ENCODE measurements at places on chromosomes 2 and 18. TPM values are rescaled to one million over a fixed set of nuclear protein-coding genes. Genes with fewer than 3 reads are reported as not detected.

The SLC30A3 gene
- not detected for total RNA-seq

The TMEM17 gene
- not detected for total RNA-seq

The SERPINB4 gene
- not detected for total RNA-seq

The MYCN gene
- 5.0 TPM for total RNA-seq

The CYS1 gene
- 1.6 TPM for total RNA-seq

GRCh38 chr2:144114760-144115159, 405.2 kb downstream of the ZEB2 start:
- no peaks in the 10 kb centered on the region for H3K36me3 ChIP-seq
- no peak overlapping the region for H3K4me3 ChIP-seq
- DNase-seq: no peak
- H3K27ac ChIP-seq: no peak overlapping the region
- H3K27me3 ChIP-seq: no peaks in the 10 kb centered on the region
- no peaks in the 10 kb centered on the region for H3K4me1 ChIP-seq

DNA sequence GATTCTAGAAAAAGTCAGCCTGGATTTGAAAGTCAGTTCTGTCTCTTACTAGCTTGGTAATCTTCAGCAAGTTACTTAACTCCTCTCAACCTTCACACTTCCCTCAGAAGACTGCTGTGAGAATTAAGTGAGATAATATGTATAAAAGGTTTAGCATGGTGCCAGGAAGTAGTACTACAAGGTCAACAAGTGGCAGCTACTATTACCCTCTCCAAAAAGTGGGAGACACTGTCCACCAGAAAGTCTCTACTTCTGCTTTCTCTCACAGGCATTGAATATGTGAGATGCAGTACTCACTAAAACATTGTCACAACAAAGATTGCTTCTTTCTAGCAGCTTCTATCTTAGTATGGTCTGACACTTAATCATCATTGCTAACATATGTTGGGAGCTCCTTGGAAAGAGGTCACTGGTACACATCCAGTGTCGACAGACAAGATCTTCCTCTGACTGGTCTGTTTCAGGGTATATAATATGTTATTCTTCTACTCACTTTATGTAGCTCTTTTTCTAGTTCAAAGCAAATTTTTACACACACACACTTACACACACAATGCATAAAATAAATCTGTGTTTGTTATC, 47.9 kb downstream of the DOCK10 start:
- no peaks in the 10 kb centered on the region for H3K4me1 ChIP-seq
- no peak overlapping the region for H3K4me3 ChIP-seq
- no peak for DNase-seq
- no peak overlapping the region for H3K27ac ChIP-seq
- no peaks in the 10 kb centered on the region for H3K36me3 ChIP-seq
- no peaks in the 10 kb centered on the region for H3K27me3 ChIP-seq

- H3K27me3 ChIP-seq: no peaks in the 10 kb centered on the region
- H3K4me1 ChIP-seq: no peaks in the 10 kb centered on the region
These were observed 99.2 kb downstream of the SMAD7 start for GRCh38 chr18:48851599-48851960.

DNA sequence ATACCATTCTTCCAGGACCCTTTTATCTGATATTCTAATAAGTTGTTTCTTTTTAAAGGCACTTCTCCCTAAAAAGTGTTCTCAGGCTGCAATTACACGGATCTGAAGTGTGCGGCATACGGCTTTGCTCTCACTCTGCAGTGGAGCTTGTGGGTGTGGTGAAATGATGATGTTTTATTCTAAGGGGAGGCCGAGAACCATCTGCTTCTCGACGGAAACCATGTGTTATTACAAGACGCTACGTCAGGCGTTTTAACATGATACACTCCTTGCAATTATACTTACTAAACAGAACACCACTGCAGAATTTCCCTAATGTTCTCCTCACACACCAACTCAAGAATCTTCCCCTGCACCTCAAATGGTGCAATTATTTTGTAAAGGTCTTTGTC, 34.9 kb upstream of the CTDP1 start:
- H3K4me1 ChIP-seq: peaks cover 6% of the 10 kb centered on the region
- H3K36me3 ChIP-seq: no peaks in the 10 kb centered on the region
- no peaks in the 10 kb centered on the region for H3K27me3 ChIP-seq
- H3K4me3 ChIP-seq: no peak overlapping the region
- no peak for DNase-seq

DNA sequence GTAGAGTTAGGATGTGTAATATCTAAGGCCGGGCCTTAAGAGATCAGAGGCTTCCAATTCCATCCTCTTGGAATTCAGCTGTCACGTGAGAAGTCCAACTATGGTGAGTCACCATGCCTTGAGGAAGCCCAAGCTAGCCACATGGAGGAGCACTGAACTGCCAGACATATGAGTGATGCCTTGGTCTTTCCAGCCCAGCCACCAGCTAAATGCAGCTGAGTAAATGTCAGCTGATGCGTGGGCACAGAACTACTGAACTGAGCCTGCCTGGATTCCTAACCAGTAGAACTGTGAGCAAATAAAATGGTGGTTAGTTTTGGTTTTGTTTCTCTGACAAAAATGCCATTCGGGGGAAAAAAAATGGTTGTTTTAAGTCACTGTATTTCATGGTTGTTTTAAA, 153.7 kb upstream of the SERTAD2 start:
- no peak overlapping the region for H3K4me3 ChIP-seq
- H3K4me1 ChIP-seq: no peaks in the 10 kb centered on the region
- H3K27me3 ChIP-seq: no peaks in the 10 kb centered on the region
- H3K36me3 ChIP-seq: no peaks in the 10 kb centered on the region
- H3K27ac ChIP-seq: no peak overlapping the region
- DNase-seq: no peak

- H3K4me3 ChIP-seq: no peak overlapping the region
- DNase-seq: no peak
- H3K36me3 ChIP-seq: peaks cover 56% of the 10 kb centered on the region
- H3K27me3 ChIP-seq: no peaks in the 10 kb centered on the region
- H3K27ac ChIP-seq: no peak overlapping the region
These were observed 14.5 kb downstream of the GMCL1 start for GRCh38 chr2:69843993-69844392.

DNA sequence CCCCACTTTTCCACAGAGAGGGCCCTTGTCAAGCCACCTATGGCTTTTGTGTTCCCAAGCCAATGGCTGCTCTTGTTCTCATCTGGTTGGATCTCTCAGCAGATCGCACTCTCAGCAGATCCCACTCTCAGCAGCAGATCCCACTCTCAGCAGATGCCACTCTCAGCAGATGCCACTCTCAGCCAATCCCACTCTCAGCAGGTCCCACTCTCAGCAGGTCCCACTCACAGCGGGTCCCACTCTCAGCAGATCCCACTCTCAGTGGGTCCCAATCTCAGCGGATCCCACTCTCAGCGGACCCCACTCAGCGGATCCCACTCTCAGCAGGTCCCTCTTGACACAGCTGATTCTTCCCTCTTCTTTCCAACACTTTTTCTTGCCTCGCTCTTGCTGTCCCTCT, 59.3 kb upstream of the MGAT4A start:
- H3K27me3 ChIP-seq: no peaks in the 10 kb centered on the region
- peaks cover 15% of the 10 kb centered on the region for H3K36me3 ChIP-seq
- H3K4me1 ChIP-seq: no peaks in the 10 kb centered on the region
- DNase-seq: no peak

DNA sequence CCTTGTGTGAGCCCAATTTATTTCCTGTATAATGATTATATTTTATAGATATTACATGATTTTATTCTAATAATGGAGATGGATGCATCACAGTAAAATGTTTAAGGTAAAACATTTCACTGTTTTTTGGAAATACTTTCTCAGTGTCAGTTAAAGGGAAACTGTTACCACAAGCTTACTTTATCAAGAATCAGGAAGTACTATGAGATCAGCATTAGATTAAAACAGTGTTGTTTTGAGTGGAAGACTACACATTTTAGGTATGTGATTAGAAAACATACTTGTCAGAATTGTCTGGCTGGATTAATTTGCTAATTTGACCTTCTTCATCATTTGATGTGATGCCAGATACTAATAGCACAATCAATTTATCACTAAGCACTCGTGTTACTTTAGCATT, at the start of gene HRH4:
Gene HRH4, plus strand, starts transcription at position 250 of the 400 bp plus-strand sequence. Its CDS starts 92 bp downstream, at position 342.
- no peaks in the 10 kb centered on the region for H3K36me3 ChIP-seq
- DNase-seq: no peak
- no peaks in the 10 kb centered on the region for H3K27me3 ChIP-seq

DNA sequence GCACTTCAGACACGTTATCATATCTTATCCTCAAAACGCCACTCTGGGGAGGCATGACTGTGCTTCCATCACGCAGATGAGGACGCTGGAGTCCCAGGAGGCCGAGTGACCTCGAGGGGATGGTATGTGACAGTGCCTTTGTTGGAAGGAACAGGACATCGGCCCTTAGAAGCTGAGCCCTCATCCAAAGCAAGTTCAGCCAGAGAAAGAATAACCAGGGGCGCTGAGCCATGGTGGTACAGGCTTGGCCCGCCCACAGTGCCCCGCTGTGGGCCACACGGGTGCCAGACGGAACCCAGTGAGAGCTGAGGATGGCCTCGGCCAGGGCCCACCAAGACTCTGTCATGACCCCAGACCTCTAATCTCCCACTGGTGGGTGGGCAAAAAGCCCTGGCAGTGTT, 31.3 kb downstream of the HS1BP3 start:
- peak overlapping the region; percentile 97 for H3K27ac ChIP-seq
- DNase-seq: no peak
- H3K4me1 ChIP-seq: peaks cover 47% of the 10 kb centered on the region
- H3K4me3 ChIP-seq: no peak overlapping the region
- H3K27me3 ChIP-seq: no peaks in the 10 kb centered on the region
- peaks cover 39% of the 10 kb centered on the region for H3K36me3 ChIP-seq

GRCh38 chr2:86703704-86704361, 16.3 kb upstream of the RMND5A start:
- peak overlapping the region; percentile 17 for H3K4me3 ChIP-seq
- peak overlapping the region; percentile 94 for H3K27ac ChIP-seq
- peak; percentile 81 for DNase-seq
- H3K36me3 ChIP-seq: no peaks in the 10 kb centered on the region
- no peaks in the 10 kb centered on the region for H3K27me3 ChIP-seq

DNA sequence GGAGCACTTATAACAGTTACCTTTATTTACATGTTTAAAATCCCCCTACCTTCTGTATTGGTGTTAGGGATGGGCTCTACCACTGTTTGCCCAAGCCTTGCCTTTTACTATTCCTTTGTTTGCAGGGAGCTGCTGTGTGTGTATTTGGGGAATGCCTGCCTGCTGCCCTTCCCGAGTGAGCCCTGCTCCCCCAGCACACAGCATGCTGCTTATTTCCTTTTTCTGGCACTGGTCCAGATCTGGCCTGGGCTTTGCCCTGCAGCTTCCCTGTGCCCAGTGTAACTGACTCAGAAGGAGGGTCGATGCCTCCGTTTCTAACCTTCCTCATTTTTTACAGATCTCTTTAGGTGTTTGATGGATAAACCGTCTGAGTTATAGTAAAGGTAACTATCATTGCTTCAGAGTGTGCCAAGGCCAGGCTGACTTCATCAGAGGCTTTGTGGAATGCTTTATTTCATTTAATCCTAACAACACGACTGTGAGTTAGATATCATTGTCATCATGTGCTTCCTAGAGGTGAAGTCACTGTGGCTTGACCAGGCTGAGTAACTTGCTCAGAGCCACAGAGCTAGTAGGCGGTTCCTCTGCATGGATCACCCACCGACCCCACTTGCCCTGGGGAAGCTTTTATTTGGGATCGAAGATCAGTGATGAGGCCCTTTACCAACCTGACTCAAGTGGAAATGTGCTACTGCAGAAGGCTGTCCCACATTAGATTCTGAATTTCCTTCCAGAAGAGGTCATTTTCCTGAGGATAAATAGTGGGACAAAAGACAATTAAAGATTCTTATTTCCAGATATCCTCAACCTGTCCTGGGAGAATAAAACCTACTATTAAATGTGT, 238.8 kb downstream of the ZNF407 start:
- no peaks in the 10 kb centered on the region for H3K4me1 ChIP-seq
- no peaks in the 10 kb centered on the region for H3K36me3 ChIP-seq
- no peaks in the 10 kb centered on the region for H3K27me3 ChIP-seq
- H3K4me3 ChIP-seq: no peak overlapping the region
- H3K27ac ChIP-seq: no peak overlapping the region

Measured in Peyer's patch (tissue), 4 donors.